Daoy (cell line): ENCODE measurements at places on chromosomes 7 and 10. TPM values are rescaled to one million over a fixed set of nuclear protein-coding genes. Genes with fewer than 3 reads are reported as not detected.
A peak's percentile ranks its signal among the peaks of the same experiment; 100 is the strongest.

- no peak for DNase-seq
These were observed 927.4 kb downstream of the LRMDA start for GRCh38 chr10:76358743-76359395.

DNA sequence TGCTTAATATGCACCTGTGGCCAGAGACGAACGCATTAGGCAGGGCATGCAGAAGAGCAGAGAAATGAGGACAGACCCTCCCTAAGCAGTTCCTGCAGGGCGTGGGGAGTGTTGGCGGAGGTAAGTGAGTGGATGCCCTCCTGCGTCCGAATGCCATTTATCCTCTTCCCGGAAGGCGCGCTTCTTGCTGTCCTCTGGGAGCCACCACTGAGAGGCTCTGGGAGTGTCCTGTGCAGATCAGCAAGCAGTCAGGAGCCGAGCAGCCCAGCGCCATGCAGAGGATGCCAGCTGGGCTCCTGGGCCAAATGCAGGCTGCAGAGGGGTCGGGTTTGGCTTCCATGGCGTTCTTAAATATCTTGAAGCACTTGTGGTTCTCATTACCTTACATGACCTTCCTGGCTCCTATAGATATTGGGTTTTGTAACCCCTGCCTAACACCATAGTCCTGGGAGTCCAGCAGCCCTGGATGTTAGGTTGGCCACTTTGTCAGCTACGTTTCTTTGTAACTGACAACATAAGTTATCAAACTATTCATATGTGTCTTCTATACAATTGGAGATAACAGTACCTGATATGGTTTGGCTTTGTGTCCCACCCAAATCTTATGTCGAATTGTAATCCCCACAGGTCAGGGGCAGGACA is 30.0 kb upstream of the SLIT1 start:
- no peak for DNase-seq

DNA sequence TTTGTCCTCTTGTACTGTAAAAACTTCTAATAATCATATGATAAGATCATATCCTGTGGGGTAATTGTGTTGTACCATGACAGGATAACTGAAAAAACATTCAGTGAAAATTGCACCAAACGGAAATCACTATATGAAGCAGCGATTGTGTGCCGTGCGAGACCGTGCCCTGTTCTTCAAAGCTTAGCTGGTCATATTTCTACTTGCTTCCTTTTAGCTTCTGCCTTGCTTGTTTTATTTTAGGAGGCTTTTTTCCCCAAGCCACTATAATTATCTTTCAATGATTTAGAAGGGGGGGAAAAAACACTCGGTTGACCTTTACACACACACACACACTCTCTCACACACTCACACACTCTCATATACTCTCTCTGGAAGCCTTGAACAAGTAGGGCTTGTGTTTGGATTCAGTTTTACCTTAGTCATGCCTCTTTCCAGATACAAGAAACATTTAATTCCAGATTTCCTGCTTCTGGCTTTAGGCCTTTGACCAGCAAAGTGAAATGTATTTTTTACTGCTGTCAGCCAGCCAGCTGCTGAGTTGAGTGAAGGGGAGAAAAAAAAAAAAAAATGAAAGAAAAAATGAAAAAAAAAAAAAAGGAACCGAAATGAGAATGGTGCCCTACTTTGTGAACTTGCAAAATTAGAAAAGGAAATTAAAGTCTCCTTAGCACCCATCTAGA is 181.4 kb downstream of the ARID5B start:
- DNase-seq: peak; percentile 35

DNA sequence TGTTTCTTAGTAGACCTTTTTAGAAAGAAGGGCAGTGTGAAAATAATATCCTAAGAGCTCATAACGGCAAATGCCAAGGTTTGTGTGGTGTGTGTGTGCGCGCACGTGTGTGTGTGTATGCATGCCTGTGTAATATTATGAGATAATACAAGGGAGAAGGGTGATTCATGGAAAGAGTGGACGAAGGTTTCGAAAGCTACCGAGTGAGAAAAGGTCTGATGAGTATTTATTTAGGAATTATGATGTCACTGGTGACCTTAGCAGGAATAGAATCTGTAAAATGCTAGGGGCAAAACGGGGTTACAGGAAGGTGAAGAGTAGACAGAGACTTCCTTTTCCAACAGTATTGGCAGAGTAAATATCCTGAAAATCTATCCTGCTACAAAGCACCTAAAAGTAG is 107.3 kb downstream of the AHR start:
- peak; percentile 82 for DNase-seq

DNA sequence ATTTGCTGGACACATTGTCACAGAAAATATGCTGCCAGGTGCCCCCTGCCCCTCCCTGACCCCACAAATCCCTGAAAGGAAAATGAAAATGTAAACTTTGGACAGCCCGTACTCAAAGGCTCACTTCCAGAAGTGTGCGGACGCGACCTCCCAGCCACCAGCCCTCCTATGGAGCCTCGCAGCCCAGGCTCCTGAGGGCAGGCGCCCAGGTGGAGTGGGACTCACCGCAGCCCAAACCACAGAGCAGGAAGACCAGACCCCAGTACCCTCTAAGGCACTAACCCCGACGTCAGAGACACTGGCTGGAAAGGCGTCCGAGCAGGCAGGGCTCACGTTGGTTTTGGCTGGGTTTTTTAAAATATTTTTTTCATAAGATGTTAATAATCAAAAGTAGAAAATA is 57.3 kb downstream of the CSGALNACT2 start:
- DNase-seq: no peak

- no peak for DNase-seq
These were observed 77.6 kb upstream of the LRRC4 start for GRCh38 chr7:128108641-128109423.

DNA sequence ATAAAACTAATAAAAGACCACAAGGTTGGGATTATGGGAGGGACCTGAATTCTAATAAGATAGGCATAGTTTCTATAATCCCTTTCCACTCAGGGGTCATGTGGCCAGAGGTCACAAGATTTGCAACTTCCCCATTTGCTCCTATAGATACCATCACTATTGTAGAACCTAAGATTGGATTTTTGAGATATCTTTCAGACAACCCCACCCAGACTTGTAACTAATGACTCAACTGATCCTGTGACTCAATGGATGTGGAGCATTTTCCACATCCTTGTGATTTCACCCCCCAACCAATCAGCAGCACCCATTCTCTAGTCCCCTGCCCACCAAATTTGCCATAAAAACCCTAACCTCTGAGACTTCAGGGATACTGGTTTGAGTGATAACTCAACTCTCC is 51.9 kb upstream of the PIK3AP1 start:
- no peak for DNase-seq

GRCh38 chr10:75074711-75075445 is 36.6 kb upstream of the SAMD8 start:
- no peak for DNase-seq

DNA sequence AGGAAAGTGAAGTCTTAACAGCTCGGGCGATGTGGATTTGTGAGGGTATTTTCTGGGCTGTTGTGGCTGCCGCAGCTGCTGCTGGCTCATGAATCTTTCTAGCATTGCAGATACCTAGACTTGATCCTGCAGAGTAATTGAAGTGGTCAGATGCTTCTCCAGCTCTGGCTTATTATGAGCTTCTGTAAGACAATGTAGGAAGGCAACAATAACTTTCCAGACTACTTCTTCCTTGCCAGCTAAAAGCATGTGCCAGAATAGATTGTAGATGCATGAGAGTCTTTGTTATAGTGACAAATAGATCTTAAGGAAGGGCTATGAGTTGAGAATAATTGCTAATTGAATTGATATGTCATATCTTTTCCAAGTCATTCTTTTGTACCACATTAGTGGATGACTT is 461.4 kb upstream of the POT1 start:
- DNase-seq: no peak

- DNase-seq: no peak
These were observed 57.6 kb downstream of the YKT6 start for GRCh38 chr7:44258423-44258760.

DNA sequence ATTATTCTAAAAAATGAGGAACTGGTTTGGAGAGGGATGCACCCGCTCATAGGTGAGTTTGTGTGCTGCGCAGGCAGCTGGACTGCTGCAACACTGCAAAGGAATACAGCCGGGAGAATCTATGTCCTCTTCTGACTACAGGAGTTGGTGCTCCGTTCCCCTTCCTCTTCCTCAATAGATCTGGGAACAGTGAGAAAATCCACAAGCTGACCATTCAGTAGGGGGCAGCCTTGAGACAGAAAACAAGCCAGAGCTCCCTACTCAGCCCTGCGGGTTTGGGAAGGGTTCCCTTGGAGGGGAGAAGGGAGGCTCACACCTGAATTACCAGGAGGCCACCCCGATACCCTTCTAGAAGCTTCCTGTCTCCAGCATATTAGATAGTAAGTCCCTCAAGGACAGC is 87.3 kb upstream of the FOXI2 start:
- peak; percentile 20 for DNase-seq

DNA sequence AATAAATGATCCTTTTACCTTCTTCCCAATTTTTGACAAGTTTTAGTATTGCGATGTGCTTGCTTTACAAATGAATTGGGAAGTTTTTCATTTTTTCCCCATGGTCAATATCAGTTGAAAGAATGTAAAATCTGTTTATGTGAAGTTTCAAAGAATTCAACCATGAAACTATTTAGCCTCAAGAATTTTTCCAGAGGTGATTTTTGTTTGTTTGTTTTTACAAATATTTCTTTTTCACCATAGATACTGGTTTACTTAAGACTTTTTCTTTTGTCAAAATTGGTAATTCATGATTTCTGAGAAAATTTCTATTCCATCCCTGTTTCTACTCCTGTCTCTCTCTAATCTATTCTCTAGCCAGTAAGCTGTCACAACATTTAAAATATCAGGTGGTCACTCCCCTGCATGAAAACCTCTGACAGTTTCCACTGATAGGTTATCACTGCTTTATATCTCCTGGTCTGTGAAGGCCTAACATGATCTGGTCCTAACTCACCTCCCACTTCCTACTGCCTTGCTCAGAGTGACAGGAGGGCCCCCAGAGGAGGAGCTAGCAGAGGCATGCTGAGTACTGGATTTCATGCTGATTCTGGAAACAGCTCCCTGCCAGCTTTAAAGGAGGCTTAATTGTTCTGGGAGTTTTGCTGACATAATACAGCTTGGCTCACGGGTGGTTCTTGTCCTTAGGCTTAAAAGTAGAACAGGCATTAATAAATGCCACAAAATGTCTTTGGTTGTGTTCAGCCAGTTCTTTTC is 7.6 kb upstream of the ARMS2 start:
- no peak for DNase-seq

GRCh38 chr10:118369641-118370205 is 27.6 kb upstream of the FAM204A start:
- no peak for DNase-seq

- DNase-seq: peak; percentile 33
These were observed 803 bp downstream of the RAPGEF5 start for GRCh38 chr7:22356010-22356691.

- no peak for DNase-seq
These were observed 1.7 kb downstream of the TUBGCP2 start for GRCh38 chr10:133306941-133307379.

- no peak for DNase-seq
These were observed 88.1 kb downstream of the TCF7L2 start for GRCh38 chr10:113038183-113038582.

- peak; percentile 79 for DNase-seq
These were observed 1.6 kb downstream of the FZD8 start for GRCh38 chr10:35640474-35640873.

- peak; percentile 94 for DNase-seq
These were observed 165.8 kb upstream of the PRSS1 start for GRCh38 chr7:142583446-142583845.

DNA sequence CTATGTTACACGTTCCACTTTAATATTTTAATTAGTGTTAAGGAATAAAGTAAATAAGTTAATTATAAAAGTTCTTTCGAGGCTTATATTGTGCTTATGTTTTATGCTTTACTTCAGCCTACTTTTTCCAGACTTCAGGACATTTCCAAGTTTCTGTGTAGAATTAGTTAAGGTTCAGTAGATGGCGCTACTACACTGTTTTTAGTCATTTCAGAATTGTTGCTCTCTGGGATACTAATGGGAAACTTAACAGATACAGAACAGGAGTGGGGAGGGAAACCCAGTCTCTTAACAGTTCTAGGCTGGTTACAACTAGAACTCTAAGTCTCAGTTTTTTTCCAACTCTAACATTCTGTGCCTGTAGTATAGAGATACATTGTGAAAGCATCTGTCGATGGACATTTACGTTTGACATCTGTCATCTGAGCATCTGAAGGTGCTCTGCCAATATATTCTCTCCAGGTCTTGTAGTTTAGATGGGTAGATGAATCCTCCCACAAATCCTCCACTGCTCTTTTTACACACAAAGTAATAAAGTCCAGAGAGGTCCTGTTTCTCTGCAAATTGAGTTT is 56.8 kb upstream of the FAM171A1 start:
- DNase-seq: peak; percentile 29

The RAB19 gene
- not detected in 2 replicates for total RNA-seq

The TBXAS1 gene
- total RNA-seq: 4.5 and 6.3 TPM in 2 replicates

The MMRN2 gene
- 0.06 TPM in 1 of 2 replicates, not detected in the other for total RNA-seq

The ADAMTS14 gene
- total RNA-seq: 0.06 TPM in 1 of 2 replicates, not detected in the other

The LRWD1 gene
- total RNA-seq: 112 and 165 TPM in 2 replicates

The TMEM229A gene
- total RNA-seq: not detected in 2 replicates
